ENCODE measurements at places on chromosomes 5 and 9. TPM values are rescaled to one million over a fixed set of nuclear protein-coding genes. Genes with fewer than 3 reads are reported as not detected.

Gene EIF4EBP3
- total RNA-seq = 9.0 TPM

Gene GLT6D1
- not detected for total RNA-seq

Gene ATG12
- 36.5 TPM for total RNA-seq

GRCh38 chr5:168813184-168813968, 234.2 kb upstream of the PANK3 start:
- peaks cover 2% of the 10 kb centered on the region for H3K27me3 ChIP-seq
- no peak overlapping the region for H3K27ac ChIP-seq
- H3K4me3 ChIP-seq = no peak overlapping the region
- no peaks in the 10 kb centered on the region for H3K4me1 ChIP-seq
- no peak for DNase-seq
